ENCODE measurements at places on chromosomes 13 and 19.

DNA sequence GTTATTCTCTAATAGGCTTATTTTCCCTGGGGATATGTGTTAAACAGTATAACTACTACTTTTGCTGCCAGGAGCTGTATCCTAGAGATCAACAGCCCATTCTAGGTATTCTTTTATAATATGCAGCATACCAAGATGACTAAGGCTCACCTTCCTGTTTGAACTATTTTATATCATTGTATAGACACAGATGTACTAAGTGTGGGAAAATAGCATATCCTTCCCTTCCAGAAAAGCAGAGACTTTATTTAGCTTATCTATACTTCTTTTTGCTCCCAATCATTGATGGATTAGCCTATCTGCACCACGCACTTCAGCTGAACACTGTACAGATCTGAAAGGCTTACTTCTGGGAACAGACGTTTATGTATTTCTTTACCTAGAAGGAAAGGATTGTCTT, 82.6 kb downstream of the MAB21L1 start:
- no peak overlapping the region for H3K27ac ChIP-seq
- H3K4me1 ChIP-seq: no peaks in the 10 kb centered on the region
- no peaks in the 10 kb centered on the region for H3K27me3 ChIP-seq
- H3K36me3 ChIP-seq: no peaks in the 10 kb centered on the region
- H3K4me3 ChIP-seq: no peak overlapping the region
- no peak for DNase-seq

DNA sequence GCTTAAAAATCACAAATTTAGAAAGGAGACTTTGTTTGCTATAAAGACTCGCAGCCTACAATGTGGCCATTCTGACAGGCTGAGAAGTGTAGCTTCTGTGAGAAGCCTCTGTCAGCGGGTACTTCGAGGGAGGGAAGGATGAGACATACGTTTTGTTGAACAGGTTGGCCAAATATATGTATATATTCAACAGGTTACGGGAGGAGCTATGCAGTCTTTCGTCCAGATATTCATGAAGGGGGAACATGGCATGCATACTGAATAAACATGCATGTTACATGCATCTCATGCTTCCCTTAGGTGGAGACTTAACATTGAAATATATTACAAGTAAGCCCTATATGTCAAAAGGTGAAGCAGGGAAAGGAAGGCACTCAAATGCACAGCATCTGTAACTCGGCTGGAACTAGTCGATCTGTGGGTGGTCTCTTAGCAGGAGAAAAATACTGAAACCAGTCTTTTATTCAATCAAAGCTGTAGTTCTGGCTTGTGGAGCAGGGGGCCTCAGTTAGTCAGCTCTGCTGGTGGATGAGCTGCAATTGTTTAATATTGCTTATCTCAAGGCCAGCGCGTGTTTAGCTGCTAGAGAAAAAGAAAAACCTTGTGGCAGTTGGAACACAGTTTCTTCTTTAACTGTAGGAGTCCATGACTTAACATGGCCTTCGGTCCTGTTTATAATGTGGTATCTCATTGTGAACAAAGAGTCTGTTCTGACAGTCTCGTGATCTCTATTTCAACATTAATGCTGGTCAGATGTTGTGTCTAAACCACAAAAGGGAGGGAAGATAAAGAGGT, 94.3 kb downstream of the FAM216B start:
- H3K4me3 ChIP-seq: no peak overlapping the region
- H3K27me3 ChIP-seq: no peaks in the 10 kb centered on the region
- DNase-seq: peak; percentile 70
- peaks cover 44% of the 10 kb centered on the region for H3K4me1 ChIP-seq

GRCh38 chr19:3062165-3063105, at the start of gene TLE5:
TSS of gene TLE5 (minus strand) at chr19:3062495. CDS start at chr19:3062200, 295 bp downstream.
- H3K27ac ChIP-seq: peak within 1 kb of the TSS; percentile 85
- peak within 1 kb of the TSS; percentile 76 for H3K4me3 ChIP-seq
- DNase-seq: peak; percentile 39
- H3K4me1 ChIP-seq: peaks cover 81% of the 10 kb centered on the region

DNA sequence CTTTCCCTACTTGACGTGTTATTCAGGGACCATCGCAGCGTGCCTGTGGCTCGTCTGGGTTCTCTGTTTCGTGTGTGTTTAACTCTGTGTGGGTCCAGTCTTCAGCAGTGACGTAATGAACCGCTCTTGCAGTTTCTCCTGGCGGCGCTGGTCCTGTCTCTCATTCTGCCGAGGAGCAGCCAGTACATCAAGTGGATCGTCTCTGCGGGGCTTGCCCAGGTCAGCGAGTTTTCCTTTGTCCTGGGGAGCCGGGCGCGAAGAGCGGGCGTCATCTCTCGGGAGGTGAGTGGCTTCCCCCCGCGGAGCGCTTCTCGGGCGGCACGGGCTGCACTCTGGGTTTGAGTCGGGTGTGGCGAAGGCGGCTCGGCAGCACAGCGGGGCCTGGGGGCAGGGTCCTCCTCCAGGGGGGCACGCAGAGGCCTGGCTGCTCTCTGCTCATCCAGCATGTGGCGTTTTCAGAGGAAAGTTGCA, 36.3 kb upstream of the TFDP1 start:
- no peak overlapping the region for H3K27ac ChIP-seq
- peaks cover 52% of the 10 kb centered on the region for H3K36me3 ChIP-seq
- H3K27me3 ChIP-seq: no peaks in the 10 kb centered on the region

GRCh38 chr13:113948034-113948742, 25.7 kb downstream of the C13orf46 start:
- H3K27me3 ChIP-seq: no peaks in the 10 kb centered on the region
- no peak overlapping the region for H3K27ac ChIP-seq
- H3K4me3 ChIP-seq: no peak overlapping the region
- peaks cover 7% of the 10 kb centered on the region for H3K4me1 ChIP-seq
- no peaks in the 10 kb centered on the region for H3K36me3 ChIP-seq
- DNase-seq: no peak

GRCh38 chr13:89783221-89783755, 1564.2 kb upstream of the MIR17HG start:
- H3K27me3 ChIP-seq: no peaks in the 10 kb centered on the region
- H3K27ac ChIP-seq: no peak overlapping the region
- H3K36me3 ChIP-seq: no peaks in the 10 kb centered on the region
- DNase-seq: no peak
- H3K4me1 ChIP-seq: no peaks in the 10 kb centered on the region
